ENCODE measurements at places on chromosomes 2 and 18.

- no peak for DNase-seq
Measured at GRCh38 chr2:85291425-85292023, 36.3 kb downstream of the TGOLN2 start.

DNA sequence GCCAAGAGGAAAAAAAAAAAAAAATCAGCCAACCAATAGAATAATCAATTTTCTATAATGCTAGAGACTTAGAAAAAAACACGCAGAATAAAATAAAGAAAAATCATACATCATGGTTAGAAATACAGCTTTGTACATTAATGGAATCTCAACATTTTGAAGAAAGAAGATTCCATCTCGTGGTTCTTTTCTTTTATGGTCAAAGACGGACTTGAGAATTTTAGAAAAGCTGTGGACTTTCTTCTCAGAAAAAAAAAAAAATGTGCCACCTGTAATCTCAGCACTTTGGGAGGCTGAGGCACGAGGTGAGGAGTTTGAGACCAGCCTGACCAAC is 41.8 kb upstream of the ATIC start:
- no peak for DNase-seq

DNA sequence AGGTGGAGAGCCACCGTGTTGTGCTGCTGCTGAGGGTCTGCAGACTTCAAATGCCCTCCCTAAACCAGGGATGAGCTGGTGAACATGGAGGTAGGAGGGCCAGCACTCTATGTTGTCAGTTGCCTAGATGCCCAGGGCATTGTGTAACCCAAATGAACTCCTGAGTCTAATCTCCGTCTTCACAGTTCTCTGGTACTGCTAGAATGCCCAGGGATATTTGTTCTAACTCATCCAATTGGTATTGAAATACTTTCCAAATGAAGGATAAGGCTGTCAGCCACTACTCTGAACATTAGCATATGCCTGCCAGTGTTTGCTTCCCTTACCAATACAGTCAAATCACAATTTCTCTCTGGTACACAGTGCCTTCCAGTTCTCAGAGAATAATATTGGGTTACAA is 492.6 kb downstream of the SLC4A3 start:
- no peak for DNase-seq

- DNase-seq: no peak
Measured at GRCh38 chr2:236665572-236666118, 96.0 kb downstream of the ACKR3 start.

DNA sequence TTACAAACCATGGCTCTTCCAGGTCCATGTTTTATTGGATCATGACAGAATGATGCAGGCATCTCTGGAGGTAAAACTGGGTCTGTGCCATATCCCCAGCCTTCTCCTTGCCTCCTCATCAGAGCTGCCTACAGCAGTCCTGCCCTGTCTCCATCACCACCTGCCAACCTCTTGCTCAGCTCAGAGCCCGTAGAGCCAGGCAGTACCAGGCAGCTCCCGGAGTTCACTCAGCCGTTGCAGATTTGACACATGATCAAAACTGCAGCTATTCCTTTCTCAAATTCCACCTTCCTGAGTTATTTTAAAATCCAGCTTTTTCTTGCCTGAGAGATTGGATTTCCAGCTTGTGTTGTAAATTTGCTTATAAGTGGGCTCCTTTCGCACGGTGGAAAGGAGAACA is 218.2 kb upstream of the CELF4 start:
- DNase-seq: no peak

DNA sequence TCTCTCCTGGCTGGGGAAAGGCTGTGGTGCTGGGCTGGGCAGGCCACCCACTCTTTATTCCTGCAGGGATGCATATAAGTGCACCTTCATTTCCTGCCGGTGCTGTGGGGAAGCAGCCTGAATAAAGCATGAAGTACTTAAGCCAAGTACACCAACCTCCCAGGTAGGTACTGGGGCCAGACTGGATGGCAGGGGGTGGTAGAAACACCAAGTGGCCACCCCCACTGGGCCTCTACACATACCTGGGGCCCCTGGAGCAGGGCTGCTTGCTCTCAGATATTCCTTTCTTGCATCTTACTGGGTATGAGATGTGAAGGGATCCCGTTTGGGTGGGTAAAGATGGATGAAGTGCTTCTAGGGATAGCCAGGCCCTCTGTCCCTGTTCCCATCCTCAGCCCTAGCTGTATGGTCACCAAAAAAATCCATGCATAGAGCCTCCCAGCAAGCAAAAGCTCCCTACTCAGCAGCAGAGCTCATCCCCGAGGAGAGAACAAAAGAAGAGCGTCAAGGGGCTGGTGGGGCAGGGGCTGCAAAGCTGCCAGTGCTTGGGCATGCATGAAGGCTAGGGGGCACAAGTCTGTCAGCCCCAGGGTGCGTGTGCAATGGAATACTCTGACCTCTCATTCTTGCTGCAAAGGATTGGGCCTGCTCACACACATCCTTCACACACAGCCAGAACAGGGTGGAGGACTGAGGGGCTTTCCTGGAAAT is 22.0 kb downstream of the CCT7 start:
- no peak for DNase-seq

DNA sequence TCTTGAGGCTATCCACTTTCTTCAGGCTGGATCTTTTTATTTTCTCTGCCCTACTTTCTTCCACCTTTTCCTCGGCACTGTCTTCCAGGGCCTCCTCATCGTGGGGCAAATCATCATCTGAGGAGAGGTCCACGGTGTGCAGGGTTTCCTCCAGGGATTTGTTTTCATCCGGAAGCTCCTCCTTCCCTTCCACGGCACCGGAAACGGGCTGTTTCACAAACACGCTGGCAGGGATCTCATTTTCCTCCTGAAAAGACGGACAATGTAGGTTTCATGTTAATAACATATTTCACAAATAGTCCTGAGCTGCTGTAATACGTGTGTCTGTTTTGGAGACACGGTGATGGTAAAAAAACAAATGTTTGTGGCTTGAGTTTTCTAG is 10.4 kb downstream of the CAVIN2 start:
- DNase-seq: no peak

GRCh38 chr2:56230156-56230555 is 46.4 kb downstream of the CCDC85A start:
- no peak for DNase-seq

DNA sequence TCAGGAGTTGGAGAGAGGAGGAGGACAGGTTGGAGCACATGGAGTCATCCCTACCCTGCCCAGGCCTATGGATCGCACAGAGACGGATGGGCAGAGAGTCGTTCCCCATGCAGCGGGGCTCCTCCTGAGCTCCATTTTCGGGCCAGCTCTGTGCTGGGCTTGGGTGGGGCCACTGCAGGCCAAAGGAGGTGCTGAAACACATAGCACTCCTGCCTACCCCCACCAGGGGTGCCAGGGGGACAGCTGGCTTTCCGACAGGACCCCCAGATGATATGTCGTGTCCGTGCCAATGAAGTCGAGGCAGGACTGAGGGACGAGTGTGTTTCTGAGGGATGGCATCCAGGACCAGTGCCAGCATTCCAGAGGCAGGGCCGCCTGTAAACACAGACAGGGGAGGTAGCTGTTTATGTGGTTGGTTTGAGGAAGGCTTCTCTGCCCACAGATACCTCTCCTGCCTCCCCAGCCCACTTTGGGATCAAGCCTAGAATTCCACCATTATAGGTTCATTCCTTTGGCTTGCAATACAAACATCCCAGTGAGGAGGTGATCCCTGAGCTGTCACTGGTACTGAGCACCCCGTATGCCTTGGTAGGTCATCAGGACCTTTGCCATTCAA is 116.6 kb downstream of the GLI2 start:
- no peak for DNase-seq

DNA sequence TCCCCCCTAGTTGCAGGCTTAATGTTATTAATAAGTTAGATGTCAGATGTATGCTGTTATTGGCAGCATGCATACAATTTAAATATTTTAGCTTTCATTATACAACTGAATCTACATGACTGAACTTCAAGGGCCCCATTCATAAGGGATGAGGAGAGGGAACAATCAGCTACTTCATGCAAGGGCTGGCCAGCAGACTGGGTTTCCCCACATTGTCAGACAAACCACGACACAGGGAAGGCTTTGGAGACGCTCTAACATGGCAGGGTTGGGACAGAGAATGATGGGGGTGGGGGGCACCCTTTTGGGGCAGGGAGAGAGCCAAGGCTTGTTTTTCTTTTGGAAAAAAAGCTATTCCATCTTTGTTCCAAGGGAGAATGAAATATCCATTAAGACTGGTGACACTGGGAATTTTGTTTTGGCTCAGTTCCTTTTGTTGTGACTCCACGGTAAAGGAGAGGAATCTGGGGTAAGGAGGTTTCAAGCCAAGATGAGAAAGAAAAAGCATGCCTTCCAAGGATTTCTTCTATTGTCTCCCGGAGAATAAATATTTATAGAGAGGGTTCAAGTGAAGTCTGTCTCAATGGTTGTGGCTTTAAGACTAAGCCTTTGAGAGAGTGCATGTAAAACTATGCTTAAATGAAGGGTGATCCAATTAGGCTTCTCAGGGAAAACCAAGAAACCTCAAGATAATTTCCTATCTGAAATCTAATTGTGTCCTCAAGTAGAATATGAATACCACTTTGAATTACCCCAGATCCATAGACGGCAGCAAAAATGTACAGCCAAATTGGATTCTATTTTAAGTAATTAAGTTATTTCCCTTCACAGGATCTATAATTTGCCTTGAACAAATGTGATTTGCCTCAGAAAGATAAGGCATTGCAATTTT is 5.4 kb downstream of the CXCR4 start:
- no peak for DNase-seq

DNA sequence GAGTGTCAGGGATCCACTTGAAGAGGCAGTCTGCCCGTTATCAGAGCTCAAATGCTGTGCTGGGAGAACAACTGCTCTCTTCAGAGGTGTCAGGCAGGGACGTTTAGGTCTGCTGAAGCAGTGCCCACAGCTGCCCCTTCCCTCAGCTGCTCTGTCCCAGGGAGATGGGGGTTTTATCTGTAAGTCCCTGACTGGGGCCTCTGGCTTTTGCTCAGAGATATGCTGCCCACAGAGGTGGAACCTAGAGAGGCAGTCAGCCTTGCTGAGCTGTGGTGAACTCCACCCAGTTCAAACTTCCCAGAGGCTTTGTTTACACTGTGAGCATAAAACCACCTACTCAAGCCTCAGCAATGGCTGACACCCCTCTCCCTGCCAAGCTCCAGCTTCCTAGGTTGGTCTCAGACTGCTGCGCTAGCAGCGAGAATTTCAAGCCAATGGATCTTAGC is 38.1 kb downstream of the PLEK start:
- DNase-seq: no peak

DNA sequence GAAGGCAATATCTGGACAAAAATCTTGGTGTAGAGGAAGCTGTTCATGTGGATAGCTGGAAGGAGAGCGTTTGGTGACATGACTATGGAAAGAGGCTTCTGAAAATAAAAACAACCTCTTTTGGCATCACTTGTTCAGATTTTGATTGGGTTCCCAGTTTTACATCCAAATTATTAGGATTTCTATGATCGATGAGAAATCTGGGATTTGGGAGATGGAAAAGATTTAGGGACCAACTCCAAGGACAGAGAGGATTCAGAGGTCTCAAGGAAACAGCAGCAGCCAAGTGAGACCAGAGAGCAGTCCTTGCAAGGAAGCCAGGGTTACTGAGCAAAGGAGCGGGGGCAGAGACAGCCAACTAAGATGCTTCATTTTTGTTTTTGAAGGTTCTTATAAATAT is 441.7 kb downstream of the TRIB2 start:
- DNase-seq: no peak

DNA sequence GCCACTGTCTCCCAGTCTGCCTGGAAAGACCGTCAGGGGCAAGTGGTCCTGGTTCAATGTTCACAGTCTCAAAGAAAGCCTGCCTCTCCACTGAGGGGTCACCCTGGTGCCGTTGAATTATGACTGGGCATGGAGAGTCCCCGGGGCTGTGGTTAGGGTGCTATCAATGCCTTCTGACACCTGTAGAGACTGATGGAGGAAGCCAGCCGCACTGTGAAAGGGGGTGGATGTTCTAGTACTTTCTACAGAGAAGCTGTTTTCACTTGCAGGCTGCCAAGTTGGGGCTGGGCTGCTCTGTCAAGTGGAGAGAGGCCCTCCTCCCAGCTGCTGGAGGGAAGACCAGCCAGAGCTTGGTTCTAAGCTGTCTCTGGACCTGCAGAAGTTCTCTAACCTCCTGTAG is 80.5 kb downstream of the BCL2L11 start:
- no peak for DNase-seq

GRCh38 chr2:5121642-5122041 is 570.5 kb upstream of the SOX11 start:
- DNase-seq: no peak

DNA sequence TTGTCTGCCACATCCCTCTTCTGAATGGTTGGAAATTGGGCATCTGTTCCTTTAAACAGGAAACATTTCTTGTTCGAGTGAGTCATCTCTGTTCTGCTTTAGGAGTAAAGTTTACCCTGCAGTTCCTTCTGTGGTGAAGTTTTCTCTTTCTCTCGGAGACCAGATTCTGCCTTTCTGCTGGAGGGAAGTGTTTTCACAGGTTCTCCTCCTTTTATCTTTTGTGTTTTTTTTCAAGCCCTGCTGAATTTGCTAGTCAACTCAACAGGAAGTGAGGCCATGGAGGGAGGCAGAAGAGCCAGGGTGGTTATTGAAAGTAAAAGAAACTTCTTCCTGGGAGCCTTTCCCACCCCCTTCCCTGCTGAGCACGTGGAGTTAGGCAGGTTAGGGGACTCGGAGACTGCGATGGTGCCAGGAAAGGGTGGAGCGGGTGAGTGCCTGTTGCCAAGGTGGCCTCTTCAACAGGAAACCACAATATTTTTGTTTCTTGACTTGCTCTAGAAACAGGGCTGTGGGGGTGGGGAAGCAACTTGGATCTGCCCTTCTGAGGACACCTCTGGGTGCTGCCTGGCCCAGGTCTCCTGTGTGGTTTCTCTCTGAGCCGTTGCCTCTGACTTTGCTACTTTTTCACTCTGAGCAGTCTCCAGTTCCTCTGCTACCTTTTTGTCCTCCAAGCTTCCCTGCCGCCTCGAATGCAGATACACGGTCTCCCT is 2.2 kb upstream of the CASP8 start:
- DNase-seq: peak; percentile 68

DNA sequence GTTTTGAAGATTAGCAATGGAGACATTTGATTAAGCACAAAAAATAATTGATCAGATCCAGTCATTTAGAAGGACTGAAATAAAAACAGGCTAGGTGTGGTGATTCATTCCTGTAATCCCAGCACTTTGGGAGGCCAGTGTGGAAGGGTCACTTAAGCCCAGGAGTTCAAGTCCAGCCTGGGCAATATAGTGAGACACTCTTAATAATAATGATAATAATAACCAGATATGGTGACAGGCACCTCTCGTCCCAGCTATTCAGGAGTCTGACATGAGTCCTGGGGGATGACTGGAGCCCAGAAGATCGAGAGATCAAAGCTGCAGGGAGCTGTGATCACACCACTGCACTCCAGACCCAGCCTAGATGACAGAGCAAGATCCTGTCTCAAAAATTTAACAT is 3.5 kb upstream of the FN1 start:
- no peak for DNase-seq

GRCh38 chr2:239143858-239144712 is 256.7 kb downstream of the HDAC4 start:
- peak; percentile 51 for DNase-seq

DNA sequence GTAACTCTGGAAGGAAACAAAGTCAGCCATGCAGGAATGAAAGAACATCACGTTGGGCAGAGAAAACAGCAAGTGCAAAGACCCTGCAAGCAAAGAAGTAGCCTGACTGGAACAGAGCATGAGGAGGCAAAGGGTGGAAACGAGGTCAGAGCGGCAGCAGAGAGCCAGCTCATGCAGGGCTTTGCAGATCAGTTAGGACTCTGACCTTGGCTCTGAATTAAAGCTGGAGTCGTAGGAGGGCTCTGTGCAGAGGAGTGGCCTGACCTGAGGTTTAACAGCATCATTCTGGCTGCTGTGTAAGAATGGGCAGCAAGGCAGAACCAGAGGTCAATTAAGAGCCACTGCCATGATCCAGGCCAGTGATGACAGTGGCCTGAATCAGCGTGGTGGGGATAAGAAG is 220.7 kb downstream of the PRKCE start:
- DNase-seq: no peak
